ENCODE measurements at places on chromosomes 16 and 17.
A peak's percentile ranks its signal among the peaks of the same experiment; 100 is the strongest.

GRCh38 chr17:68432086-68432864 is 25.0 kb downstream of the WIPI1 start:
- no peak for DNase-seq

GRCh38 chr16:52548261-52549010 is 1.5 kb upstream of the TOX3 start:
- DNase-seq: peak; percentile 50

GRCh38 chr17:16037636-16038035 is 38.0 kb downstream of the TTC19 start:
- no peak for DNase-seq

GRCh38 chr16:65012357-65012756 is 109.5 kb downstream of the CDH11 start:
- no peak for DNase-seq

- DNase-seq: peak; percentile 90
These were observed 19.5 kb upstream of the RAP1GAP2 start for GRCh38 chr17:2776589-2777241.

GRCh38 chr16:66006485-66006884 is 360.0 kb upstream of the CDH5 start:
- DNase-seq: no peak

GRCh38 chr17:57352665-57353175 is 96.4 kb downstream of the MSI2 start:
- no peak for DNase-seq

DNA sequence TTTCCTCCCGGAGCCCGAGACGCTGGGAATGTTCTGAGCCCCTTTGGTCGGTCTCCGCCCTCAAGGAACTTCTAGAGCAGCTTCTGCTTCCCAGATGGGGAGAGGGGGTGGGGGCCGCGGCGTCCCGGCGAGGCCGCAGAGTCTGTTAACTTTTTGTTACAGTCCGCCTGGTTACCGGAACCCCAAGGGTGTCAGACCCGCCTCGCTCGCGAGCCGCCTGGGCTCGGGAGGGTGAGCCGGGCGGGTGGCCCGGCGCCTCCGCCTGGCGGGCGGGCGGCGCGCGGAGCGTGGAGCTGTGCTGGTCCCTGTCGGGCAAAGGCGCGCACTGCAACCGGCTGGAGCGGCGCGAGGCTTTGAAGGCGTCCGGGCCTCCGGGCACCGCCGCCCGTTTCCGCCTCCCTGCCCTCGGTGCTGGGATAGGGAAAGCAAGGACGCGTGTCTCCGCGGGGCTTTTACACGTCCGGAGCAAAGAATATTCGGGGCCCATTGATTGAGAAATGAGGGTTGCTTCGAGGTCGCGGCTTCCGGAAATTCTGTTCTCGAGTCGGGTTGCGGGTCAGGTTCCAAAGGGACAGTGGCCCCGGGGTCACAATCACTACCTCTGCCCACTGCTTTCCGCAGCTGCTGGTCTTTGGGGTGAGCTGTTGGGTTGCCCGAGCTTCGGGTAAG is 1.7 kb downstream of the HS3ST3B1 start:
- DNase-seq: peak; percentile 83

DNA sequence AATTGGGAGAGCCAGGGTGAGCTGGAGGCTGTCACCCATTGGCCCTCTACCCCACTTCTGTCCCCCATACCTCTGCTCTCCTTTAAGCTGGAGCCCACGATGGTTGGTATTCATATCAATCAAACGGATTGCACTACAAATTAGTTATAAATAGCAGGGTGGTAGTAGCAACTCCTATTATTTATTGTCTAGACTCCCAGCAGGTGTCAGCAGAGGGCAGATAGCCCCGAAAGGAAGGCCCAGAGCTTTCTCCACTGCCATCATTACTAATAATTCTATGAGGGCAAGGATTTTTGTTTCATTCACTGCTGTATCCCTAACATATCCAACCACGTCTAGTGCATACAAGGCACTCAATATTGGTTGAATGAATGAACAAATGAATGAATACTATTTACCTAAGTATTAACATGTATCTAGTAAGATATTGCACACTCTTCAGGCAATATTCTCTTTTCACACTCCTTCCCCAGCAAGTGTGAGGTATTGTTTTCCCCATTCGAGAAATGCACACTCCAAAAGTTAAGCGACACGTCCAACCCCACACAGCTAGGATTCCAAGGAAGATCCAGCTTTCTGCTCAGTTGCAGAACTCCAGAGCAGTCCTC is 6.3 kb downstream of the C17orf50 start:
- no peak for DNase-seq

DNA sequence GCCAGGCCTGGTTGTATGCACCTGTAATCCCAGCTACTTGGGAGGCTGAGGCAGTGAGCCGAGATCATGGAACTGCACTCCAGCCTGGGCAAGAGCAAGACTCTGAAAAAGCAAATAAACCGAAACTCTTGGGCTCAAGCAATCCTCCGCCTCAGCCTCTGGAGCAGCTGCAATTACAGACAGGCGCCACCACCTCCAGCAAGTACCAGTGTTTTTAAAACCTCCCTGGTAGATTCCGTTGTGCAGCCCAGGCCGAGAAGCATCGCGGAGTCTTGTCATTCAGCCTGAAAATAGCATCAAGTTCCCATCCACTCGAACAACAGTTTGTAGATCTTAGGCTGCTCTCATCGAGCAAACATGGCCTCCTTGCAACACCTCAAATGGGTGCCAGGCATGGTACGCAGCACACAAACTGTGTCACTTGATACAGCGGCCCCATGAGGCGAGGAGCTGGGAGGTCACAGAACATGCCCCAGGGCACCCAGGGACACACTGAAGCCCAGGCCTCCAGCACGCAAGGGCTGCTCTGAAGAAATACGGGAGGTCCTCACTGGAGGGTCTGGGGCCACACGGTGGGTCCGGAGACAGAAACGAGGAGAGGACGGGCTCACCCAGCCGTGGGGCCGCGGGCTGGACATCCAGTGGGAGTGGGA is 18.1 kb downstream of the TMC6 start:
- DNase-seq: no peak

- DNase-seq: no peak
These were observed 32.6 kb upstream of the RPL38 start for GRCh38 chr17:74170924-74171323.

- no peak for DNase-seq
These were observed 94.0 kb upstream of the SALL1 start for GRCh38 chr16:51244887-51245657.

- no peak for DNase-seq
These were observed 27.0 kb upstream of the CAPNS2 start for GRCh38 chr16:55539488-55539887.

GRCh38 chr17:44780161-44780560 is 21.4 kb downstream of the ADAM11 start:
- peak; percentile 26 for DNase-seq

DNA sequence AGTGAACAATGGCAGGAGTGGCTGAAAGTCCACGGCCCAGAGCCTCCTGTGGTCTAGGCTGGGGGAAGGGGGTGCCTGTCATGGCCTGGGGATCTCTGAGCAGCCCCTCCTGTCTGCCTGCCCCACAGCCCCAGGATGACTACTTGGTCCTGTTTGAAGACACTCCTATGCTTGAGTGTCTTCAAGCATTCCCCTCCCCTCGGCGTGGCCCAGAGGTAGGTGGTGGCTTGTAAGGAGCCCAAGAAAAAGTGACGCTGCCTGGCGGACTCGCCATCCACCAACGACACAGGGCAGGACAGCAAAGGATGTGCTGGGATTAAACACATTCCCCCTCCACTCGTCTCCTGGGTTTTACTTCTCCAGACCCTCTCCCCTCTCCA is 5.7 kb downstream of the SULT1A1 start:
- no peak for DNase-seq

DNA sequence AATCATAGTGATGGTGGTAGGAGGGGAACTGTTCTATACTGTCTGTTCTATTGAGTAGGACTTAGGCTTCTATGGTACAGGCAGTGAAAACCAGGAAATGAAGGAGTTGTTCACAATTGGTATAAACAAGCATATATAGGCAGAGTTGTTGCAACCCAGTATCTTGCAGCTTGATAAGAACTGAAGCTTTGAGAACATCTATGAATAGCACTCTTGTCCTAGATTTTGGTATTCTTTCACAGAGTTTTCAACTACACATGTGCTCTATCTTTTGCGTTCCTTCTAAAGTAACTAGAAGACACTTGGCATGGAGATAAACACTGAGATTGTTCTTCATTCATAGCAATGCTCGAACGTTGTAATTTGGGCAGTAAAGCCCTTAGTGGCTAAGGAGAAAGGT is 91.8 kb downstream of the KCNJ2 start:
- no peak for DNase-seq

GRCh38 chr17:18031955-18032354 is 7.0 kb downstream of the ATPAF2 start:
- DNase-seq: no peak

GRCh38 chr16:67718668-67719047 is 458 bp downstream of the GFOD2 start:
- DNase-seq: no peak

DNA sequence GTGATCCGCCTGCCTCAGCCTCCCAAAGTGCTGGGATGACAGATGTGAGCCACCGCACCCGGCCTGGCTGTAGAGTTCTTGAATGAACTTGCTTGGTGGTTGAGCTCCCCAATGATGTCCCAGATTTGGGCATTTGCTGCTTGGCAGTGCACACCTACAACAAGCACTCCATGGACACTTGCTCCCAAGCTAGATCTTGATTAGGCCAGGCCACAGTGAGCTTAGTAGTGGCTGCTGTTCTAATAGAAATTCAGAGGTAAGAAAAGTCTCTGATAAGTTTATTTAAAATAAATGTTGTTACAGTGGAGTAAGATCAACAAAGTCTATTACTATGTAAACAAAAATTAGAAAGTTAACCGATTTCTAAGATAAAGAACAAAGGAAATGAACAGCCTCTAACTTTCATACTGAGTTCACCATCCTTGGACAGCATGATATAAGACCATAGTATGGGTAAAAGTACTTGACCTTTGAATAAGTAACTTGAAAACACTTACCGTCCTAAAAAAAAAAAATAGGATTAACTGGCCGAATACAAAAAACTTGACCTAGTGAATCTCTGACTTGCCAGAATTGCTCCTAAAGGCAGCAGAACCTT is 951 bp downstream of the TMED6 start:
- DNase-seq: no peak
